ENCODE measurements at places on chromosomes 7 and 10.

- DNase-seq: no peak
Measured at GRCh38 chr10:111989136-111989911, 194.2 kb downstream of the GPAM start.

GRCh38 chr7:121519548-121520521 lies 123.7 kb upstream of the FAM3C start:
- DNase-seq: no peak

- DNase-seq: no peak
Measured at GRCh38 chr7:117308891-117309290, 14.0 kb downstream of the WNT2 start.

- DNase-seq: no peak
Measured at GRCh38 chr7:82175319-82175718, 268.3 kb downstream of the CACNA2D1 start.

DNA sequence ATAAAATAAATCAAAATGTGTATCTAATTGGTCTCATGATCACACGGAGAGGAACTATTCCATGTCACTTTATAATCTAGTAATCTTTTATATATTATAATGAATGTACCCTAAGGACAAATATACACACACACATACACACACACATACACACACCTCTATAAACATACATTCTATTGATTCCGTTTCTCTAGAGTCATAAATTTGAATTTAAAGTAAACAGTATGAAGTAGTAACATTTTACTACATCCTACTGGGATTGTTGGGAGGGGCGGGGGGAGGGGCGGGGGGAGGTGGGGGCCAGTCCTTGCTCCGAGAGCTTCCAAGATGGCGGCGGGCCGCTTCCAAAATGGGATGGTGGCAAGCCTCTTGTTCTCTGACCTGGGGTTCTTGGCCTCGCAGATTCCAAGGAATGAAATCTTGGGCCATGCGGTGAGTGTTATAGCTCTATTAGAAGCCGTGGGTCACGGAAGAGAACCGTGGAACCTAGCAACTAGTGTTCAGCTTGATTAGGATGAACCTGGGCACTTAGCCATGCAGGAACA lies 143.2 kb downstream of the REEP3 start:
- DNase-seq: no peak

GRCh38 chr10:69715156-69715898 lies 85.3 kb downstream of the FAM241B start:
- no peak for DNase-seq

DNA sequence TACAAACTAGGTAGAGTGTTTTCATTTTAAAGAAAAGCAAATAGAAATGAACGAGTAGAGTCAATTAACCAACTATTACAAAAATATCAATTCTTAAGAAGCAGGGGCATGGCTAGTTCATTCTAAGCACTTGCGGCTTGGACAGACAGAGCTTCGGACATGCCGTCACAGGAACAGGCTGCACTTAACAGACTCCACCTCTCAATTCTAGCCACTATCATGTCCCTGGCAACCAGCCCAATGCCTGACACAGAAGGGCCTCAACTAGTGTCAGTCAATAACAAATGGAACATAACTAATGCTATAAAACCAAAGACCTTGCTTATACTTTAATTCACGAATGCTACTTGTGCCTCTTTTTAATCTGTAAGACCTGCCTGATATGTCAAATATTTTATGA lies 74.4 kb downstream of the TPK1 start:
- DNase-seq: no peak

- no peak for DNase-seq
Measured at GRCh38 chr7:91344911-91345310, 80.7 kb downstream of the FZD1 start.

GRCh38 chr7:130940907-130941306 lies 206.9 kb upstream of the KLF14 start:
- no peak for DNase-seq

DNA sequence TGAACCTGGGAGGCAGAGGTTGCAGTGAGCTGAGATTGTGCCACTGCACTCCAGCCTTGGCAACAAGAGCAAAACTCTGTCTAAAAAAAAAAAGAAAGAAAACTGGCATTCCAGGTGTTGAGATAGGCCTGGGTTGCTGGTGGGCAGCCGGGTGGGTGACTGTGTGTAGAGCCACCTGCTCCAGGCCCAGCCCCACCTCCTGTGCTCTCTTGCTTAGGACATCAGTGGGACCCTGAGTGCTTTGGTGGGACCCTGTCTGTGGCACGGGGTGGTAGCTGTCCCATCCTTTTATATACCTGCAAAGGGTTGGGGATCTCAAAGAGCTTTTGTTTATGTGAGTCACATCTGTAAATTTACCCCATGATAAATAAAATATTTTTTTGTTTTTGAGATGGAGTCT lies 6.2 kb downstream of the PAOX start:
- no peak for DNase-seq

DNA sequence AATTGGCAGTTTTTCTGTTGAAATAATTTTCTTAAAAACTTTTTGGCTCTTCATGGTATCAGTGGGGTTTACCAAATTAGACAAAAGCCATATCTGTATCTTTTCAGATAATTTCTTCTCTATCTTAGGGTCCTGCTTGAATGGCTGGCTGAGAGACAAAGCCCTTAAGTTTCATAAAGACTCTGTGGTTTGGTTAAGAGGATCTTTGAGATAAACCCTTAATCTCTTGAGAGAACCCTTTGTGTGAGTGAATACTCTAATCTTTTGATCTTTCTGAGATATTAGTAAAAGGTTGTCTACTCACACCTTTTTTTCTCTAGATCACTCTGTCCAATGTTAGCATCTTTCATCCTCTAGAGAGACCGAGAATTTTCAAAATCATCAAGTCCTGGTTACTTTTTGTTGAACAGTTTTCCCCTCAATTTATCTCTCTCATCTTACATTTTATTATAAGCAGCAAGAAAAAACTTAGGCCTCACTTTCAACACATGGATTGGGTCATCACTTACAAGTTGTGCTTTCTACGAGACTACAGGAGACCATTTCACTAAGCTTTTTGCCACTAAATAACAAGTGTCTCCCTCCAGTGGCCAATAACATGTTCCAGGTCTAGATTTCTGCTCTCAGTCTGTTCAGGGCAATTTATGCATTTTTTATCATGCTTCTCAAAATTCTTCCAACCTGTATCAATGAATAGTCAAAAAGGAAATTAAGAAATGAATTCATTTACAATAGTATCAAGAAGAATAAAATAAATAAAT lies 28.4 kb downstream of the DNAJC9 start:
- no peak for DNase-seq

GRCh38 chr10:44567471-44567870 lies 182.6 kb upstream of the CXCL12 start:
- peak; percentile 63 for DNase-seq

DNA sequence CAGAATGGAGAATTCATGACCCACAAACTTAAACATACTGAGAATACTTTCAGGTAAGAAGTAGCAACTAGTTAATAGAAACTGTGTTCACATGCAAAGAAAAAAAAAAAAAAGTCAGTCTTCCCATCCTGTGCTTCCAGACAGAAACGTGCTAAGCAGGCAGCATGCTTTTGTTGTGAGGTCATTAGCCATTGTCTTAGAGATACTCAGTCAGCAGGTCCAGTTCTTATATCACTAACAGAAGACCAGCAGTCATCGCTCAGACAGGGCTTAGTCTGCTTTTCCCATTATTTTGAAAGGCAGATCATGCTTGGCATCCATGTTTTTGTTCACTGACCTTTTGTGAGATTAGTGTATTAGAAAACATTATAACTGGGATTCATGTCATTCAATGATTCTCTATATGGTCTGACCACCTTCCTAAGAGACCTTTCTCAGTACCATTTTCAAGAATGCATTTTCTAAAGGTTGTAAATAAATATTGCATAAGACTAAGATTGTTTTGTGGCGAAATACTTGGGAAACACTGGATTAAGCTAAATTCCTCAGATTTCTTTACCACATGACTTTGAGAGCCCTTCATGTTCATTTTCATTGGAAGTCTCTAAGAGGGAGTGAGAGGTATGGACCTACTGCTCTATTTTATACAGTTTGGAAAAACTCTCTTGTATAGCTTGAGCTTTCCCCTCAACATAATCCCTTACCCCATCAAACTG lies 45.0 kb upstream of the AGBL3 start:
- peak; percentile 75 for DNase-seq

- DNase-seq: no peak
Measured at GRCh38 chr10:15795036-15795792, 65.1 kb downstream of the MINDY3 start.

GRCh38 chr7:47278043-47278442 lies 303.9 kb downstream of the TNS3 start:
- no peak for DNase-seq

- DNase-seq: no peak
Measured at GRCh38 chr7:27419581-27420177, 177.1 kb downstream of the EVX1 start.

All from fibroblast of skin of left quadriceps (primary cell).